ENCODE measurements at places on chromosomes 13 and 19.

DNA sequence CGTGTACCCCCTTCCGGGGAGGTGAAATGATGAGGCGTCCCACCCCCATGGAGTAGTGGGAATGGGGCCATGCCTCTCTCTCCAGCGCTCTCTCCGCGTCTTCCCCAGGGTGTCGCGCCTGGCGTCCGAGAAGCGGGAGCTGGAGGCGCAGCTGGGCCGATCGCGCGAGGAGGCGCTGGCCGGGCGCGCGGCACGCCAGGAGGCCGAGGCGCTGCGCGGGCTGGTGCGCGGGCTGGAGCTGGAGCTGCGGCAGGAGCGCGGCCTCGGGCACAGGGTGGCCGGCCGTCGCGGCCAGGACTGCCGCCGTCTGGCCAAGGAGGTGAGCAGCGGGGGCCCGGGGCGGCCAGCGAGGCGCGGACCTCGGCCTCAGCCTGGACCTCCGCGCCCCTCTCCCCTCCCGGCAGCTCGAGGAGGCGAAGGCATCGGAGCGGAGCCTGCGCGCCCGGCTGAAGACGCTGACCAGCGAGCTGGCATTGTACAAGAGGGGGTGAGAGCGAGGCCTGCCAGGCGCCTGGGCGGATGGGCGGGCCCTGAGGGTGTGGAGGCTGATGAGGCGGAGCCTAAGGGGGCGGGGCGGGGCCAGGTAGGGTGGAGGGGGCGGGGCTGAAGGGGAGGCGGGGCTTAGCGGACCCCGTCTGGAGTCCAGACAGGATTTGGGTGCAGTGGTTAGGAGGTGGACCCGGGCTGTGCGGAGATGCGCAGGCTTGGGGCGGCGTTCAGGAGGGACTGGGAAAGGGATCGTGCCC, 7.7 kb downstream of the PGLYRP1 start:
- DNase-seq: no peak

DNA sequence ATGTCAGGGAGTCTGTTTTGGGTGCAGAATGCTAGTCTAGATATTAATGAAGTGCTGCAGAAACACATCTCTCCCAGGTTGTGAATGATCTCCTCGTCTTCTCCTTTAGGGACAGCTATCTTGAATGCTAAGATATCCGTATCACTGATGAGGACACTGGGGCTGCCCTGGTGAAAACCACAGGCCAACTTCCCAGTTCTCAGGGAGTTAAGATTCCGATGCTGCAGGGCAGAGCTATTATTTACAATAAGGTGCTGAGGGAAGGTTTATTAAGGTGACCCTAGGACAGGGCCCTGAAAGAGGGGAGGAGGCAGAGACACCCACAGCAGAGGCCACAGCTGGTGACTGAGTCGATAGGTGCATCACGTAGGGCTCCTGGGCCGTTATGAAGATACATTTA, 66.1 kb downstream of the TNFRSF19 start:
- no peak for DNase-seq

DNA sequence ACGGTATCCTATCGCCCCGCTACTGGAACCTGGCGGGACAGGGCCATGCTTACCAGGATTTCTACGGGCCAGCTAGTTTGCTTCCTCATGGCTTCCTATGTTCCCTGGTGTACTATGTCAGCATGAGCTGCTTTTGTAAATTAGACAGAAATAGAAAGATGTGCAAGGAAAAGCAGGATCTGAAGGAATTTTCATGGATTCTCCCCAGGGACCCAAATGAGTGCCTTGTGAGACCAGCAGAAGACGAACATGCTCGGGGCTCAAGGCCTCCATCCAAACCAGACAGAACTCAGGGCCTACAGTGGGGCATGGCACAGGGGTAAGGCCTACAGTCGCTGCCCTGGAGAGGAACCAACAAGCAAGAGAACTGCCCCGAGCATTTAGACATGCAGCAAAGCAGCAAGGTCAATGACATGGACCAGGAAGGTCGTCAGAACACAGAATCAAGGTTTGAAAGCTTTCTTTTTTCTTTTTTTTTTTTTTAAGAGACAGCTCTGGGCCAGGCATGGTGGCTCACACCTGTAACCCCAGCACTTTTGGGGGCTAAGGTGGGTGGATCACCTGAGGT, 17.3 kb downstream of the EPS15L1 start:
- DNase-seq: no peak

DNA sequence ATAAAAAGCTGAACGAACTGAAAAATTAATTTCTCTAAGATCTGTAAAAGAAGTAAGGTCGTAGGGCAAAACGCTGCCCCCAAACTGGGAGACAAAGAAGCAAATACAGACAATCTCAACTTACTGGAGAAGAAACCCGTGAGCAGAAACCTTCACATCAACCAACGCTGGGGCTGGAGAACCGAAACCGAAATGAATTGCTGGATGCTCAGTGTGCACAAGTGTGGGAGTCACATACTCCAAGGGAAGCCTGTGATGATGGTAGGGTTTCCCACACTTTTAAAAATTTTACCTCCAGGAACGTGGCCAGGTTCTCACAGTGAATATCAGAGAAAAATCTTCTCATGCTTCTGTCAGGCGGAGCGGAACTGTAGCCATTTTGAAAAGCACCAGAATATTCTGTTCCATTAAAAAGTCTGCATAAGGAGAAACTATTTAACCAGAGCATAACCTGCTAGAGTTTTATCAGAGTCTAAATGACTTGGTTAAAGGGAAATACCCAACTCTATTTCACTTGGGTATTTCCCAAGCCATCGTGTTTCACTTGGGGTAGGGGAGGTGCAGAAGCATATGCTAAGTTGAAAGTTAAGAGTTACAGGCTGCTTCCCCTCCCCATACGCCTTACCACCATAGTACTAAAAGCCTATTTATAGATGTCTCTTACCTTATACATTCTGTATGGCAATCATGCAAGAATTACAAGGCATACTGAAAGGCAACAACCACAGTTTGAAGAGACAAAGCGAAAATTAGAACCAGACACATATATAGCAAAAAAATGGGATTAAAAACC, 110.5 kb upstream of the SLITRK1 start:
- DNase-seq: no peak

DNA sequence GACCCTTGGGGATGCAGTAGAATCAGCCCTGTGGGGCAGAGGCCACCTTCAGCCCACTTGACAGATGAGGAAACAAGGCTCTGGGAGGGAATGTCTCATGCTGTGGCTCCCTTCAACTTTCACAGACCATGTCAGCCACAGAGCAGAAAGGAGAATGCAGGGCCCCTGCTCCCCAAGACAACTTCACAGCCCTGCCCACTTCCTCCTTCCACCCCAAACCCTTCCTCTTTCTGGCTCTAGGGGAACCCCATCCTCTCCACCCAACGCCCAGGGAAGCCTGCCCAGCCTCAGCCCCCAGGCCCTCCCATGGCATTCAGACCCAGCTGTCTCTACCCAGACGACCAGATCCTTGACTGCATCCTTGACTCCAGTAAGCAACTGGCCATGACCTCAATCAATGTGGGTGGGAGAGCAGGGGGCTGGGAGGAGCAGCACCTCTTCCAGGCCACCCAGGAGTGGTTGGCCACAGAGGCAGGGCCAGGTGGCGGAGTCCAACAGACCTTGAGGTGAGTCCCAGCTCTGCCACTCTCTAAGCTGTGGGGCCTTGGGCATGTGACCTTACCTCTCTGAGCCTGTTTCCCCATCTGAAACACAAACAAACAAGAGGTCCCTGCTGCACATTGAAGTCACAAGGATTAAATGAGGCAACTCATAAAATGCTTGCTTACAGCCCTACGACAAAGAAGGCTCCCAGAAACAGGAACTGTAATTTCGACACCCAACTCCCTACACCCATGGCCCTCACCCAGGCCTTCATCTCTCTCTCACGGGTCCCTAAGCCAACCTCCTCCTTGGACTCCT, 15.8 kb downstream of the DEDD2 start:
- DNase-seq: no peak

GRCh38 chr13:59534806-59535205, 628.9 kb downstream of the DIAPH3 start:
- no peak for DNase-seq

DNA sequence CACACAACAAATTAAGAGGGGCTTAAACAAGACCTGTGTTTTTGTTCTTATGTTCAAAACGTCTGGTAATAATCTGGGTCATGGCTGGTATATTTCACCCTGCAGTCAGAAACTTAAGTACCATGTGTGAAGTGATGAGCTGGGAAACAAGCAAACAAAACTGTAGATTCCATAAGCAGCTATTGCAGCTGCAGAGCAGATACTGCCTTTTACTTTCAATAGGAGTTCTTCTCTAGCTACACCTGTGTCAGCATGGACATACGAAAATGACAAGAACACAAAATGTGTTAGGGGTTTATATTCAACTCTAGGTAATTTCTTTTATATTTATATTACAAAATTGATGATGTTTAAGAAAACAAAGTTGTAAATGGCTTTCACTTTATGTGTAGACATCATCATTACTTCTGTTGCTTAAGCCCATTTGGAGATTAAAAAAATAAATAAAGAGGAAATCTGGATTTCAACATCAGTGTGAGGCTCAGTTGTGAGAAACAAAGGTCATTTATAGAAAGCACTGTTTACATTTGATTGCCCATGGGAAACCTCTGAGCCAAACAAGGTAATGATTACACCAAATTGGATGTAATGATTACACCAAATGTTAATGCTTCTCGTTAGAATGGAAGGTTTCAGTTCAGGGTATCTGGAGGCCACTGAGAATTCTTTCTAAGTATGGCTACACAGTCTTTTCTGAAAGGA, 451.0 kb upstream of the SLC10A2 start:
- DNase-seq: no peak
